ENCODE measurements at places on chromosomes 2 and 18. TPM values are rescaled to one million over a fixed set of nuclear protein-coding genes. Genes with fewer than 3 reads are reported as not detected.
A peak's percentile ranks its signal among the peaks of the same experiment; 100 is the strongest.

The HOXD3 gene
- polyA plus RNA-seq = 0.05 TPM

GRCh38 chr2:240961910-240962299 lies 36.5 kb upstream of the SNED1 start:
- H3K27me3 ChIP-seq = peaks cover 3% of the 10 kb centered on the region
- no peak for DNase-seq
- peak overlapping the region; percentile 74 for H3K27ac ChIP-seq

GRCh38 chr2:23994567-23994966 lies 15.3 kb upstream of the MFSD2B start:
- peaks cover 12% of the 10 kb centered on the region for H3K36me3 ChIP-seq
- H3K27me3 ChIP-seq = no peaks in the 10 kb centered on the region
- DNase-seq = no peak
- no peak overlapping the region for H3K27ac ChIP-seq
- H3K4me3 ChIP-seq = no peak overlapping the region

DNA sequence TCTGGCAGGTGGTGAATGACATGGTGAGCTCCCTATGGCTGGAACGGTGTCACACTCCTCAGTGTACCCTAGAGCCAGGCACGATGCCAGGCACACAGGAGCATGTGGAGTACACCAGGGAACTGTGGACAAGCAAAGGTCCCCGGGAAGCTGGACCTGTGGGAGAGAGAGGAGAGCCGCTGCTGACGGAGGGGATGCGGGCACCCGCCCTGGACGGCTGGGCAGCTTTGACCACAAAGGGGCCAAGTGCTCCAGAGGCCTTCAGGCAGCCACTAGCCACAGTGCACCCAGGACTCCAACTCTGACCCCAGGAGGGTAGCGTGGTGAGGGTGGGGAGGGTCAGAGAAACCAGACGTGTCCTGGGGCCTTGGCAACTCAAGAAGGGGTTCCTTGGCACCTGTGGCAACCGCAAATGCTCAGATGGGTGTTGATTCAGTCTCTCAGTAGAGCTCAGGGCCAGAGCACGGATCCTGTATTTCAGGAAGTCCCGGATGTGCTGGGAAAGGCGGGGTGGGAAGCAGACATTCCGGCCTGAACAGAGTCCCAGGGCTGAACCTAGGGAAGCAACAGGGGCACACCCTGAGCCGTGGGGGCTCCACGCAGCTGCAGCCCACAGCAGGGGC lies 2.3 kb upstream of the MAB21L4 start:
- H3K36me3 ChIP-seq = no peaks in the 10 kb centered on the region
- H3K27me3 ChIP-seq = no peaks in the 10 kb centered on the region
- no peak for DNase-seq
- H3K27ac ChIP-seq = no peak overlapping the region

The NPHP1 gene
- polyA plus RNA-seq = 2.7 TPM

Measured in HepG2 (cell line).